Nucleus accumbens (tissue), 56 donors: ENCODE measurements at places on chromosomes 1 and 21.

DNA sequence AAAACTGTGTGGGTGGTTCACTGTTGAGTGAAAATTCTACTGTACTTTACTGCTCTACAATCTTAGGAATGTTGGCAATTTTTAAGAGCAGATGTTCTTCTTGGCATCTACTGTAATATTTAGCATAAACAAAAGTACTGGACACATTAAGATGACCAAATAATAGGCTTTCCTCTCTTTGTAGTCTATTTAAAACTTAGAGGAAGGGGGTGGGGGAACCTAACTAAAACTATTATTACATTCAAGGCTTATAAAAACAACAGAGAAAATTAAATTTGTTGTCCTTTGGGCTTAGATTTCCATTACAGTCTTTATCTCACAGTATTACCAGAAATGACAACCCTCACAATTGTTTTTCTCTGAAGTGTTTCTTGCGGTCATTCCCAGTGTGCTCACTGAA is 181.2 kb downstream of the PLPPR4 start:
- DNase-seq: no peak

GRCh38 chr1:117678246-117678977 is 72.6 kb downstream of the TENT5C start:
- DNase-seq: no peak

GRCh38 chr1:57483954-57484353 is 60.1 kb upstream of the DAB1 start:
- no peak for DNase-seq

- no peak for DNase-seq
Observed at GRCh38 chr1:65065524-65066418, 82.2 kb upstream of the AK4 start.

- DNase-seq: no peak
Observed at GRCh38 chr1:175313672-175314225, 121.2 kb upstream of the KIAA0040 start.

DNA sequence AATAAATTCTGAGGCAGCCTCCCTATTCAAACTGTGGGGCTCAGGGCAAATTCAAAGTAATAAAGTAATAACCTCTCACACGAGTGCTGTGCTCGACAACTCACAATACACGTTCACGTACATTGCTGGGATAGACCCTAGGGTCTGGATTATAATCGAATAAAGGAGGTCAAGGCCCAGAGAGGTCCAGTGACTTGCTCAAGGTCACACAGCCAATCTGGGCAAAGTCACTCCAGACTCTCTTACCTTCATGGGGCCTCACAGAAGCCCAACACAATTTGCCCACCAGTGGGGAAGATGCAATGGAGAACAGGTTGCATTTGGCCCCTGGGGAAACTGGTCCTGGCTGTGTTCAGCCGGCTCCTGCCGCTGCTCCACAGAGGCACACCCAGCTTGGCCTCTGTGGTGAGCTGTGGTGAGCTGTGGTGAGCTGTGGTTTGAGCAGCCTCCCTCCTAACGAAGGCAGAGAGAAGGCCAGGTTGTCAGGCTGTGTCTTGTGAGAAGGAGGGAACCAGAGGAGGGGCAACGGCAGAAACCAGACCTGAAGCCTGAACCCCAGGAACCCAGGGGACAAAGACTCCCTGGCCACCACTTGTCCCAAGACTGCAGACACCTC is 35.1 kb downstream of the NUAK2 start:
- DNase-seq: no peak

GRCh38 chr1:76191561-76191960 is 117.0 kb downstream of the ST6GALNAC3 start:
- DNase-seq: no peak
